ENCODE measurements at places on chromosomes 13 and 19.

DNA sequence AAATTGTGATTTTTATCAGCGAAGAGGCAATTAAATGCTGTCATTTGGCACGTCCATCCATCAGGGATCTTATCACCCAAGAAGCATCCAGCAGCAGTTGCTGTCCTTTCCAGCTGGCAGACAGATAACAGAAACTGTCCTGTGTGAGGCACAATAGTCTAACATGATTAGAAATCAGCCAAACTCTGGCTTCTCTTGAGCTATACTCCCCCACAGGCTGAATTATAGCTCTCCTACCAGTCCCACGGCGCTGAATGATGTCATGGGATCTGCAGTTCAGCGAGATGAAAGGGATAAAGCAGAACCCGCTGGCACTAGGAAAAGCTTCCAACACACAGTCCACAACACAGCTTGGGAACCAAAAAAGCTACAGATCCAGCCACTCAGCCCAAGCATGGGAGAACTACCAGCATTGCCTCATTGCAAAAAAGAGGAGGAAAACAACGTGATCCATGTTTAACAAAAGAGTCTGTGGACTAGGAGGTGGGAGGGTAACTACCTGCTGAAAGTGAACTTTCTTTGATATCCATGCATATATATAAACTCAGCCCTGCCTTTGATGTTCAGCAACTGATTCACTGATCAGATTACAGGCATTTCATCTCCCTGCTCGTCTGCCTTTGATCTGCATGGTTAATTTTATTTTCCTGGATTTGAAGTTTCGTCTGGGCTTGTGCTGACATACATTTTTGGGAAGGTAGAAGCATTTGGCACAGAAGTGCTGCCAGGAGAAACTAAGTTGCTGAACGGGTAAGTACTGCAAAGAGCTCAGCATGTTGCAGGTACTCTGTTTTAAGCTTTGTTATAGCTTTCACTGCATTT, at the start of gene TNFRSF19:
Gene TNFRSF19 (plus strand): TSS at position 314 of the 822 bp plus-strand sequence. CDS start 19,772 bp downstream, outside the sequence.
- peak; percentile 78 for DNase-seq

DNA sequence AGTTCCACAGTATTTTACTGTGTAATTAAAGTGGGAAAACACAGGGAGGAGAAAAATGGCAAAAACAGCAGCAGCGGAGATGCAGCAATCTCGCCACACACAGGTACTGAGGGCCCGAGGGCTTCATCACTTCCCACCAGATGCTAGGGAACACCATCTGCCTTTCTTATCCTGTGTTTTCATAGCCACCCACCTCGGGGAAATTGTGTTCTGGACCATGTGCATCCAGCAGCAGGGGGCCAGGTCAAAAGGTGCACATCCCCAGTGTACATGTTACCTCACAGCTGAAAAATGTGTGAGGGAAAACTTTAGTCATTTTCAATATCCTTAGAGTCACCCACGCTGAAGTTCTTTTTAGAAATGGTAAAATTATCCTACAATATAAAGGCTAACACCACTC, 30.2 kb downstream of the PDCD5 start:
- DNase-seq, result no peak

DNA sequence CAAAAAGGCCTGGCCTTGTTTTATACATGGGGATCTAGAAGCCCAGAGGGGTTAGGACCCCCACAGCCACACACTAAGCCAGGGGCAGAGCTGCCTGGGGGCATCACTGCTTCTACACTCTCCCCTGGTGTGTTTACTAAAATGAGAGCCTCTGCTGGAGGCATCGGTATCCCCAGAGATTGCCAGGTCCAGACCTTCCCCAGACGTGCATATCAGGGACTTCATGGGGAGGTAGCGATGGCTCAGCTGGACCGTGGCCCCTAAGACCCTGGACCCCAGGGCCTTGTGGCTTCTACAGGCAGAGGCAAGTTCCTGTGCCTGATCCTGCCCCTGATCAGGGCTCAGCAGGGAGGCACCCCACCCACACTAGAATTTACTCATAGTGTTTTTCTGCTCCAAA, 13.5 kb downstream of the CLPTM1 start:
- DNase-seq, result no peak

DNA sequence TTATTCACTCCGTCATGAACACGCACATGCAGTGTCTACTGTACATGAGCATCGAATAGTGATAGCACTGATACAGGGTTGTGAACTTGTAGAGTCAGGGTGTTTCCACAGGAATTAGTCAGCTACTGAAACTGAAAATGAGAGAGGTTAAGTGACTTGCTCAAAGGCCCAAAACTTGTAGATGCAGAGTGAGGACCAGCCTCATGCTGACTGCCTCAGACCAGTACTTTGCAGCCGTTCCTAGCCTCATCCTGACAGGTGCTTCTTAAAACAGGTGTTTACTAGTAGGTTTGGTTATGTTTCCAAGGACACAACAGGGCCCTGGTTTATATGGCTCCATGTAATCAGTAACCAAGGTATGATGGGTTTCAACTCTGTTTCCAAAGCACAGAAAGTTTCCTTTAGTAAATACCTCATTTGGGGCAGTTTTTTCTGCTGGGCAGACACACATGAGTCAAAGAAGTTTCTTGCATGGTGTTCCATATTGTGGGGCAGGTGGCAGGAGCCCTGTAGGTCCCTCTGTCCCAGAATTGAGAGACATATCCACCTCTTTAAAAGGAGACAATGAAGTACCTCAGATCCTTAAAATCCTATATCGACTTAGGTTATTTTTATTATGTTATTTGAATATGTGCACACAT, 16.0 kb downstream of the FGF9 start:
- DNase-seq, result no peak

DNA sequence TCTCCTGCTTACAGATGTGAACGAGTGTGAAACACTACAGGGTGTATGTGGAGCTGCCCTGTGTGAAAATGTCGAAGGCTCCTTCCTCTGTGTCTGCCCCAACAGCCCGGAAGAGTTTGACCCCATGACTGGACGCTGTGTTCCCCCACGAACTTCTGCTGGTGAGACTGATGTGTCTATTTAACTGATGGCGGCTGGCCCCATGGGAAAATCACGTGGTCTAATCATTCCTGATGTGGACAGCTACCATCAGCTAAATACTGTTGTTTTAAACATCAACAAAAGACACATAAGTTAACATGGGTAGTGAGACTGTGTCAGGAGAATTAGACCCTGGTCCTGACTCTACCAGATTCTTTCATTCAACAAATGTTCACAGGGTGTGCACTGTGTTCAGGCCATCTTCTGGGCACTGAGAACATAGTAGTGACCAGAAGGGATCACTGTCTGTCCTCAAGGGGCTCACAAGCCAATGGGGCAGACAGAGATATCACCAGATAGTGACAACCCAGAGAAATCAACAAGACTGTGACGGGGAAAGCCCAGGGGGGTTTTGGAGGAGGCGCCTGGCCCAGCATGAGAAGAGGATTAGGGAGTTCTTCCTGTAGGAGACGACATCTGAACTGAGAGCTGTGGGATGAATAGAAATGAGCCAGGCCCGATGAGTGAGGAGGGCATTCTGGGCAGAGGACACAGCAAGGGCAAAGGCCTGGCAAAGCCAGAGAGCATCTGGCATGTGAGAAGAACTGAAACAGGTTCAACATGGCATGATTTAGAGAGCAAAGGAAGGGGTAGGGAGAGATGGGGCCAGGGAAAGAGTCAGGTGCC, 18.4 kb downstream of the LTBP4 start:
- DNase-seq, result no peak

GRCh38 chr13:112178769-112179168, 111.8 kb downstream of the SOX1 start:
- no peak for DNase-seq

GRCh38 chr13:94020426-94020825, 459.1 kb downstream of the DCT start:
- no peak for DNase-seq

DNA sequence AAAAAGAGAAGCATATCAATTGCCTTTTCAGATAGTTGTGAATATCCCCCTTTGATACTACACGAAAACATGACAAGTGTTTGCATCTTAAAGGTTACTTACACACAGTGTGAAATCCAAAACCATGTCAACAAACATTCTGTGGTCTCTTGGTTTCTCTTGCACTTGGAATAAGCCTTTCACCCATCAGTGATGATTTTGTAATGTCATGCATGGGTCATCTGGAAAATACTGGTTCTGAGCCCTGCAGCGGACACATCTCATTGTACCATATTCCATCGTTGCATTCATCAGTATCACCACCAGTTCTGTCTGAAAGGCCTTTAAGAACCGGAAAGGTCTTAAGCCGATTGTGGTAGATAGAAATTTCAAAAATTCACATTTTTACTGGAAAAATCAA, 65.4 kb upstream of the SOX1 start:
- DNase-seq, result no peak

DNA sequence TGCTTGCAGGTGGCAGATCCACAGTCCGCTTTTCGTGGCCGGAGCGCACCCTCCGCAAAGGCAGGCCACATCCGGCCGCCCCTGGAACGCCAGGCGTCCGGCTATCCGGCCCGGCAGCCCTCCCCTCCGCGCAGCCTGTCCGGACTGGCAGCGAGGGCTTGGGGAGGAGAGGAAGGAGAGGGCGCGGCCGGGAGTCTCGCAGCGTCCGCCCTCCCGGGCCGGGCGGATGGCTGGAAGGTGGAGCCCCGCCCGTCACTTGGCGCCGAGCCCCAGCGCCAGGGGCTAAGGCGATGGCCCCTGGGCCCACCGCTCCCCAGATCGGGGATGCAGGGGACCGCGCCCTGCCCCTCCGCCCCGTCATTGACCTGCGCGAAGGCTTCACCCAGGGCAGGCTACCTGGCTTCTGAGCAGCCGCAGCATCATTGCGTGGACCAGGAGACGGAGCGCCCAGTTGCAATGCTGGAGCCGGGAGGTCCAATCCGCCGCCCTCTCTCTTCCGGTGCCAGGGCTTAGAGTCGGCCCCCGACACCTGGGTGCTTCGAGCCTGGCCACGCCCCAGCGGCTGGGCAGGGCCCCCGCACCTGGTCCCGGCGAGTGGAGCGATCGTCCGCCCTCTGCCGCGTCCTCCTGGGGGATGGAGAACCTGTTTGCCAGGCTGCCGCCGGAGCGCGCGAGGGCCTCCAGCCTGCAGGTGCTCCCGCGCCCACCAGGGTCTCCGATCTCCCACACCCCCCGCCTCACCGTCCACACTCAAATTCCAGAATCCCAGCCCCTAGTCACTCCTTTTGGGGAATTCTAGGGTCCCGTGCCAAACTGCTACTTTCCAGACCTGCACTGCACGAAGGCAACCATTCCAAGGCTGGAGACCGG, at the start of gene FUT1:
Gene FUT1 (minus strand): TSS at position 146 of the 870 bp plus-strand sequence. CDS start 1,360 bp downstream, outside the sequence.
- no peak for DNase-seq

DNA sequence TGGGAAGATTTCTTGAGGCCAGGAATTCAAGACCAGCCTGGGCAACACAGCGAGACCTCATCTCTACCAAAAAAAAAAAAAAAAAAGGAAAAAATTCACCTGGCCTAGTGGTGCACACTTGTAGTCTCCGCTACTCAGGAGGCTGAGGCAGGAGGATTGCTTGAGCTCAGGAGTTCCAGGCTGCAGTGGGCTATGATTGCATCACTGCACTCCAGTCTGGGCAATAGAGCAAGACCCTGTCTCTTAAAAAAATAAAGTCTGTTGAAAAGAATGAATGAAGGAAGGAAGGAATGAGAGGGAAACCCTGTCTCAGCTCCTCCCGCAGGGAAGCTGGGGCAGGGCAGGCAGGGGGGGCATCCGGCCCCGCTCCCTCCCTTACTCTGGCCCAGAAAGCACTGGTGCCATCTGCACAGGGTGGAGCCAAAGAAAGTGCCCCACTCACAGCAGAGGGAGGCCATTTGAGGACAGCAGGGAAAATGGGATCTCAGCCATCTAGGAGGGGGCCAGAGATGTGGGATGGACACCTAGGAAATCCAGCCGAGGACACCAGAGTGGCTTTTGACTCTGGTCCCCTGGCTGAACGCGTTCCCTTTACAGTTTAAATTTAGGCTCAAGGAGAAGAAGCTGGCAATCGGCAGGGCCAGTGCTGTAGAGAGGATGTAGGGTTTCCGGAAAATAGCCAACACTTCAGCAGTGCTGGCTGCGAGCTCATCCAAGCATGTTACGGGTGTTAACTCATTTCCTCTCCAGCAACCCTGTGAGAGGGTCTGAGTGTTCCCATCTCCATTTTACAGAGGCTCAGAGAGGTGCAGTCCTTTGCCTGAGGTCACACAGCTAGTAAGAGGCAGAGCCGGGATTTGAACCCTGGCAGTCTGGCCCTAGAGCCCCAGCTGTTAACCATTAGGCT, 3.6 kb upstream of the HPN start:
- DNase-seq, result no peak

Data from femur (tissue), 1 donor.